NCI-H1092 treated with DMSO at 0.1 percent for 48 hours (cell line): ENCODE measurements at places on chromosomes 11 and 22.
A peak's percentile ranks its signal among the peaks of the same experiment; 100 is the strongest.

DNA sequence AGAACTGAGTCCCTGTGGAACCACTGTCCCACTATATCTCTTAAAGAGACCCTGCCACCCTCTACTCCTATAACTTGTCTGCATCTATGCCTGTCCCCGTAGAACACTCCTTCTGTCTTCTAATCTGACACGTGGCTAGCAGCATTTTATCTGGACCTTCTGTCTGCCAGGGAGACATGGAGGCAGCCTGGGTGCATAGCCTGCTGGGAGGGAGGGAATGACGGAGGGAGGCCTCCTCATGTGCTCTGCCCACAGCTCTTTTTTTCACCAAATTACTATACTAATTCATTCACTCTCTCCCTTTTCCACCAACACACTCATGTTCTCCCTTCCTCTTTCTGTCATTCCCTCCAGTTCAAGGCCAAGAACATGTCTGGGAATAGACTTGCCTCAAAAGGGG is 7.6 kb upstream of the THRSP start:
- DNase-seq, result no peak

DNA sequence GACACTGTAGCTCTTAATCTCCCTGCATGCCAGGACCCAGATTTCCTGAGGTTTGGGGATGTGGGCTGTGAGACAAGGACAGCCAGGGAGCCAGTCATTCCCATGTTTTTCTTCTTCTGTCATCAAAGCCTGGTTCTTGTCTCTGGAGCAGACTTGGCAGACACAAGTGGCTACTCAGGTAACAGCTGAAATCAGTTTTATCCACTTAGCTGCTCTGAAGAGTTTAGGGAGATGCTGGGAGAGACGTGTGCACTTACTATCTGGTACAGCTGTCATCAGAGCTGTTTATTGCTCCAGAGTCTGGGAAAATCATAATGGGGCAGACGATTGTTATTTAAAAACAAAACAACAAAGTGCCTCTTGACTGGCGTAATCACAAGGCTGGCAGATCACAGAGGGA is 56.6 kb downstream of the CSNK2A3 start:
- DNase-seq, result peak; percentile 68

DNA sequence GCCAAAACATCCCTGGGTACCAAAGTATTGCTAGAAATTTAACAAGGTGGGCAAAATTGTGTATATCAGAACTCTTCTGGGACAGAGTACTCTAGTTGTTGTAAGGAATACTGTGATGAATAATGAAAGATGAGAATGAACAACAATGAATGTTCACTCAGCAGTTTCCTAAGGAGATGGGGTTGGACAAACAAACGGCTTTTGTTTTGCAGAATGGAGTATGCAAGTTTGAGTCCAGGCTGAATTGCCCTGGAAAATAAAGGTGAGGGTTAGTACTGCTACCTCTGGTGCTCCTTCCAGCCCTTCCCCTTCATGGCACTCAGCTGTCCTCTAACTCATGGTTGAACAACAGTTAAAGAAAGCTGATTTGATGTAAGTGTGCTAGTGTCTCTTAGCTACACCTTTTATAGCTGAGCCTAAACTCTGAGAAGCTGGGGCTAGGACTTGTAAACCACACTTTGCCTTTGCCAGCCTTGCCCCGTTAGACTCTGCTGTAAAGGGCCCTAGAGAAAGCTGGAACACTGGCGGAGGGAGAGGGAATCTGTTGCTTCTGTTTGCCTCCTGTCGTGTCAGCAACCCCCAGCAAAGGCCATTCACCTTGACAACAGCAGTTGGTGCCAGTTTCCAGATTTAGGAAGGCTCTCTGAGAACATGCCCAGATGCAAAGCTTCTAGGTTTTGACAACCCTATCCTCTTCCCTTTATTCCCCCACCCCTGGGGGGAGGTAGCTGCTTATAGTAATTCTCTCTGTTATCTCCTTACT is 41.2 kb upstream of the POLD3 start:
- DNase-seq, result no peak

- no peak for DNase-seq
Observed at GRCh38 chr11:73972620-73973449, 9.8 kb downstream of the UCP2 start.

- DNase-seq, result peak; percentile 30
Observed at GRCh38 chr22:38415561-38416321, 39.3 kb downstream of the KCNJ4 start.

- no peak for DNase-seq
Observed at GRCh38 chr11:7787239-7787638, 9.5 kb downstream of the OR5P2 start.

- DNase-seq, result no peak
Observed at GRCh38 chr11:84836371-84836770, 790.8 kb downstream of the DLG2 start.

GRCh38 chr11:91310085-91310484 is 914.5 kb upstream of the FAT3 start:
- DNase-seq, result no peak

- DNase-seq, result no peak
Observed at GRCh38 chr11:102204174-102204573, 93.9 kb downstream of the YAP1 start.

GRCh38 chr11:24747275-24748251 is 250.7 kb downstream of the LUZP2 start:
- DNase-seq, result no peak

- DNase-seq, result peak; percentile 55
Observed at GRCh38 chr11:117444256-117444655, 116.6 kb downstream of the CEP164 start.

GRCh38 chr11:18490319-18490718 is 34.7 kb downstream of the LDHAL6A start:
- DNase-seq, result no peak

GRCh38 chr11:23540101-23540561 is 679.9 kb upstream of the CCDC179 start:
- peak; percentile 22 for DNase-seq

GRCh38 chr11:7892059-7892699 is 38.9 kb downstream of the OR10A6 start:
- no peak for DNase-seq

DNA sequence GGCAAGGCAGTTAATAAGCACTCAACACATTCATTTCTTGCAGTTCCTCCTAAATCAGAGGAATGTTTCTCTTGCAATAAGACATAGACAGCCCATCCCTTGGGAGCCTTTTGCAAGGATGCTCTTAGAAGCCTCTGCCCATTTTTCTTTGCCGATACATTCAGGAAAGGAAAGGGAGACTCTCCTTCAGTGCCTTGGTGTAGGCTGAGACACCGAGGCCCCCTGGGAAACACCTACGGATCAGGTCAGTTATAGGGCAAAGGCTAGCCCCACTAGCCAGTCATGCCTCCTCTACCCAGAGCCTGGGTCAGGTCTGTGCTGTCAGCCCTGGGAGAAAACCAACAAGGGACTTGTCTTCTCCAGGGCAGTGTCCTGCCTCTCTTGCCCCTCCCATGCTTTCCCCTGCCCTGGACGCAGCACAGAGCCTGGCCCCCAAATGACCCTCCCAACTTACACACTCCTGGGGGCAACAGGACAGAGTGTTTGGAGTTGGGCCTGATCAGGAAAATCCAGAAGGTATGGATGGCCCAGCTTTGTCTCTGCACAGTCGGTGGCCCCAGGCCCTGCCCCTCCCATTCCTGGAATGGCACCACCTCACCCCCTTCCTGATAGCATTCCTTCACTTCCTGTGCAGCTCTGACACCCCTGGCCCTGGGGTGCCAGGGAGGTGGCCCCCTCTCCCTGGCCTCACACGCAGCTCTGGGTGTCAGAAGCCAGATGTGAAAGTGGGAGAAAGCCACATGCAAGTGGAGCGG is 18.3 kb downstream of the ANKK1 start:
- no peak for DNase-seq

GRCh38 chr11:114090225-114090910 is 30.9 kb downstream of the ZBTB16 start:
- no peak for DNase-seq

DNA sequence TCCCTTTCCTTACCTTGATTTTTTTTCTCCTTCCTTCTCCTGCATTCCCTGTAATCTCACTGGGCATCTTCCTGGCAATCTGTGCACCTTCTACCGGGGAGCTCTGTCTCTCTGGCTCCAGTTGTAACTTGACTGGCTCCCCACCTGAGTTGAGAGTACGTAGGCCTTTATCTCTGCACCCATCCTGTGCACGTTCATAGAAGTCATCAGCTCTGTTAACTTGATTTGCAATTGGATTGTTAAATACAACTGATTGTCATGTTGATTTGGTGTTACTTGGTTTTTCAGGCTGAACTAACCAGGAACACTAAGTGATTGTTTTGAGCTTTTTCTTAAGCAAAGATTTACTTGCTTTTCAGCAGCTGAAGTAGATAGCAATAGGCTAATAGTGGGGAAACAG is 11.8 kb downstream of the SWAP70 start:
- no peak for DNase-seq

GRCh38 chr11:706439-706956 is 467 bp downstream of the EPS8L2 start:
- no peak for DNase-seq

DNA sequence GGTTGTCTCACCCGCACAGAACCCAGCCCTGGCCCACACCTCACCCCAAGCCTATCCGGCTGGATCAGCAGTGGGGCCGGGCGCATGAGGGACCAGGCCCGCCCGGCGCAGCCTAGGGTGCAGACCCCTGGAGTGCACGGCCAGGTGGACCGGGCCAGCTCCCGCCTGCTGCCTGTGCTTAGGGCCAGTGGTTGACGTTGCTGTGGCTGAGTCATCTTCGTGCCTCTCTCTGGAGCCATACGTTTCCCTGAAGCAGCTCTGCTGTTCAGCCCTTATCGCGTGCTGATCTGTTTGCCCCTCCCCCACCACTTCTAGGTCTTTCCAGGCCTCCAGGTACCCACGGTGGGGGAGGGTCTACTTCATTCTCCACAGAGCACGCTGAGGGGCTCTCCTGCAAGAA is 39.5 kb downstream of the CDKN1C start:
- DNase-seq, result no peak
